AG09319 (cell line): ENCODE measurements at places on chromosomes 16 and 17.

GRCh38 chr17:8417806-8418205 lies 17.9 kb upstream of the NDEL1 start:
- no peak for DNase-seq

DNA sequence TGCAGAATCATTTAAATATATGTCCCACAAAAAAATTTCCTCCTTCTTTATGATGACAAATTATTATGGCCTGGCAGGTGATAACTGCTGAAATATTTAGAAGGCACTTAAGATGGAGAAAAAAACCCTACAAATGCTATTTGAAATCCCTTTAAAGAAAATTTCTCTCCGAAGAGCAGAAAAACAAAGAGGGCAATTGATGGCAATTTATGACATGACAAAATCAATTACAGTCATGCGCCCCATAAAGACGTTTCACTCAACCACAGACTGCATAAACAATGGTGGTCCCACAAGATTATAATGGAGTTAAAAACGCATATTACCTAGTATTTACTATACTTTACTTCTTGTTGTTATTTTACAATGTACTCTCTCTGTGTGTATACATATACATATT lies 25.2 kb upstream of the KIF2B start:
- no peak for DNase-seq

DNA sequence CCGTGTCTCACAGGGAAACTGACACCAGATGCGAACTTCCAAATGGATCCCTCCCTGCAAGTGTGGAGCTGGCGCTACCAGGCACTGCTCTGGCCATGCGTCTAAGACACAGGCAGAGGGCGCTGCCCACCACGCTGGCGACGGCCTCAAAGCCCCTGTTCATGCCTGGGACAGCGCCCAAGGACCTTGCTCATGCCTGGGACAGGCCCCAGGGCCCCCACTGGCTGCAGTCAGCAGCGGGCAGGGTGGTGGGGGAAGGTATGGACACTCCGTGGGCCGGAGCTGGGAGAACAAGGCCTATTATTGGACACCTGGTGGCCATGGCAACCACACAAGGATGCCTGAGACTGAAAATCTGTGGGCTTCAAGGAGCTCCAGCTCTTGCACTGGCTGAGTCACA lies 8.8 kb downstream of the ZG16B start:
- peak; percentile 67 for DNase-seq

- DNase-seq = no peak
These were observed 27.0 kb upstream of the NXPH3 start for GRCh38 chr17:49548506-49549310.

DNA sequence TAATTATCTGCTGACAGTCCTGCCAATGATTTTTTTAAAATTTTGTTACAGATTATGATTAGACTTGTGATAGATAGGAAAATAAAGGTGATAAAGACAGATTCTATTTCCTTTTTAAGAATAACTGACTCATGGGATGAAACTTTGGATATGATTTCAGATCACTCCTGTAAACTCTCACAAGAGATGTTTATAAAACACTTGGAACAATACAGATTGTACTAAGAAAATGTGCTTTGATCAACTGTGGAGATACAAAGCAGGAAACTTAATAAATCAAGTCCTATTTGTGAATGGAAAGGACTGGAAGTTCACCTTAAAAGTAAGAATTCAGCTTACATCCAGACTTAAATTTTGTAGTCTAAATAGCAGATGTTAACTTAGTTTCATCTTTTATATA lies 21.4 kb downstream of the MRTFB start:
- DNase-seq = no peak

DNA sequence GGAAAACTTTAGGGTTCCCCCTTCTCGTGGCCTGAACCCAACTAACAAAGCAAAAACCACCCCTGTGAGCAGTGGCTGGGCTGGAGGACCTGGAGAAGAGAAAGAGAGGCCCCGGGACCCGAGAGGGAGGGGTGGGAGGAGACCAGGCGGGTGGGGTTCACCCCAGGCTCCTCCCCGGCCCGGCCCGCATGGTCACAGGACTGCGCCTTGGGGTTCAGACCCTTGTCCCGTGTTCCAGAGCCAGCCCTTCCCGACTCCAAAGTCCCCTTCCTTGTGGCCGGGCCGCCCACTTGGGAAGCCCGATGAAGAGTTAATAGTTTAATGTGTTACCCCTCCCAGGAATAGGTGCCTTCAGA lies 852 bp downstream of the MARVELD3 start:
- DNase-seq = no peak

GRCh38 chr16:12796498-12796897 lies 7.2 kb downstream of the CPPED1 start:
- no peak for DNase-seq

GRCh38 chr17:40978575-40979151 lies 5.5 kb downstream of the KRT40 start:
- no peak for DNase-seq

- DNase-seq = no peak
These were observed 15.5 kb downstream of the MMP15 start for GRCh38 chr16:58040945-58041627.

- no peak for DNase-seq
These were observed 38.2 kb downstream of the MARF1 start for GRCh38 chr16:15604460-15605440.

GRCh38 chr16:83946781-83947566 lies 6.1 kb upstream of the OSGIN1 start:
- no peak for DNase-seq

GRCh38 chr16:12191102-12191501 lies 214.6 kb downstream of the SNX29 start:
- no peak for DNase-seq

DNA sequence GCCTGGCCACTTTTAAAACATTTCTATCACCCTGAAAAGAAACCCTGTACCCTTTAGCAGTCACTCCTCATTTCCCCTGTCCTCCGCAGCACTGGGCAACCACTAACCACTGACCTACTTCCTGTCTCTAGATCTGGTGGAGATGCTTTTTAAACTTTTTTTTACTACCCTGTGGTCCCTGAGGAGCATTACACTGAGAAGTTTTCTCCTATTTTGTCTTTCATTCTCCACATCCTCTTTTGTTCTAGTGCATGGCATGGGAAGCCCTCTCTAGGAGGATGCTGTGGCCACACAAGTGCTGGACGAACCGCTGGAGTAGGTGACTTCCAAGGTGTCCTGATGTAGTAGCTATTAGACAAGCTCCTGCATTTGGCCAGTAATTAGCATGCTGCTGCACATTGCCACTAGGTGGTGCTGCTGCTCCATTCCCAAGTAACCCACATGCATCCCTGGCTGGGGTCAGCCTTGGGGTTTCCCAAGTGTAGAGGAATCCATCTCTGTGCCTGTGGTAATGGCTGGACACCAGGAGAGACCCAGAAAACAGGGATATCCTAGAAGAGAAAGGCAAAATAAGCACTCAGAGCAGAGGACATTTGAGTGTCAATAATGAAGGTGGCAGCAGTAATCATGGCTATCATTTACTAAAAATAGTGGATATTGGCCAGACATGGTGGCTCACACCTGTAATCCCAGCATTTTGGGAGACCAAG lies 143.8 kb upstream of the CRHR1 start:
- DNase-seq = peak; percentile 37

DNA sequence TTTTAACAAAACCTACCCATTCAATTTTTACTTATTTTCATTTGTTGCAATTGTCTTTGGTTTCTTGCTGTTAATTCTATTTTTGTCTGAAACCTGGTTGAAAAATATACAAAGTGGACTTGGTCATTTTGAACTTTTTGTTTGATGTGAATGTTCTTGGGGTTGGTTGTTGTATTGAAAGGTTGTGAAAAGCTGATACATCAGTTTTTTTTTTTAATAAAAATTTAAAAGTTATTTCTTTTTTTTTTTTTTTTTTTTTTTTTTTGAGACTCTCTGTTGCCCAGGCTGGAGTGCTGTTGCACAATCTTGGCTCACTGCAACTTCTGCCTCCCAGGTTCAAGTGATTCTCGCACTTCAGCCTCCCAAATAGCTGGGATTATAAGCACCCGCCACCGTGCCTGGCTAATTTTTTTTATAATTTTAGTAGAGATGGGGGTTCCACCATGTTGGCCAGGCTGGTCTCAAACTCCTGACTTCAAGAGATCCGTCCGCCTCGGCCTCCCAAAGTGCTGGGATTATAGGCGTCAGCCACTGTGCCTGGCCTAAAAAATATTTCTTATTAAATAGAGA lies 28.9 kb downstream of the WIPF2 start:
- no peak for DNase-seq

- no peak for DNase-seq
These were observed 27.1 kb upstream of the LASP1NB start for GRCh38 chr17:38898291-38898679.

DNA sequence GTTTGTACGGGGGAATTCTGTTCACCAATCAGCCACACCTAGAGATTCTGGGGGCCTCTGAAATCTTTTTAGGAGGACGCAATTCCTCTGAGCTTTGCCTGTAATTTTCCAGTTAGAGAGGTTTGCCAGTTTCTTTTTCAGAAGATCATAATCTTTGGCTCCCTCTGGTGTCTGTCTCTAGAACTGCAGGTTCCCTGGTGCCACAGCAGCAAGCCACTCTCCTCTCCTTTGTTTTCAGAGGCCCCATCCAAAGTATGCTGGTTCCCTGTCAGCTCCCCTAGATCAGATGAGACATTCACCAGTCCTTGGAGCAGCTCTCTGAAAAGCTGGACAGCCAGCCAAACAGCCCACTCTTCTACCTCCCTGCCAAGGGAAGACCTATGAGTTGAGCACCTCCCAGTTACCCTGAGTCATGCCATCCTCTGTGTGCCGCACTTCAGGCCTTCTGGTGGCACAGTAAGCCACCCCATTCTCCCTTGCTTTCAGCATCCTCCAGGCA lies 36.1 kb downstream of the RNF112 start:
- peak; percentile 43 for DNase-seq

GRCh38 chr17:77439189-77440018 lies 298.6 kb downstream of the SEC14L1 start:
- no peak for DNase-seq

DNA sequence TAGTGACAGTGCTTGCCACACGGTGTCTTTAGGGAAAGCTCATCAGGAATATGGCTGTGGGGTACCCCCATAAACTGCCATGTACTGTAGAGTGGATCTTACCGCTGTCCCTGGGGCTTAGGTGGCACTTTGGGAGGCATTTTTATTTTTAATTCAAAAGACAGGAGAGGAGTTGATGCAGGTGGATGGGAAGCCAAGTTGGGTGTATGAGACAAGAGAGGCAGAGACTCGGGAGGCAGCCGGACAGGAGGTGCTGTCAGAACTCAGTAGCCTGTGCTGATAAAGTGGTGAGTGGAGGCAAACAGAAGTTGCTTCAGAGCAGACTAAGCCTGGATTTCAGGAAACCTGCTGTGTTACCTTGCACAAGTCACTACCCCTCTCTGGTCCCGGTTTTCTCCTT lies 185.9 kb downstream of the TMEM132E start:
- no peak for DNase-seq

DNA sequence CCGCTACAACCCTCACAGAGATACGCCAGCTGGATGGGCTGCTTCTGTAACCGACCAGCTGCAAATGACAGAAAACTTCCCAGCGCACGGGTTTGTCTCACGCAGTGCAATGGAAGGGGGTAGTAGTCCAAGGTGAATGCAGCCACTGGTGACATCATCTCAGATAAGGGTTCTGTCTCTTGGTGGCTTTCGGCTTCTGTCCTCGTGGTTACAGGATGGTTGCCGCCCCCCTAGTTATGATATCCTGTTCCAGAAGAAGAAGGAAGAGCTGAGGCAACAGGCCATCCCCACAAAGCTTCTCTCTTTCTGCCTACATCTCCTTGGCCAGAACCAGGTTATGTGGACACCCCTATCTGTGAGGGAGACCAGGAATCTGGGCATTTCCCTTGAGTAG lies 40.3 kb upstream of the BAHCC1 start:
- DNase-seq = no peak

- no peak for DNase-seq
These were observed 299.9 kb downstream of the SOX9 start for GRCh38 chr17:72420775-72421127.

DNA sequence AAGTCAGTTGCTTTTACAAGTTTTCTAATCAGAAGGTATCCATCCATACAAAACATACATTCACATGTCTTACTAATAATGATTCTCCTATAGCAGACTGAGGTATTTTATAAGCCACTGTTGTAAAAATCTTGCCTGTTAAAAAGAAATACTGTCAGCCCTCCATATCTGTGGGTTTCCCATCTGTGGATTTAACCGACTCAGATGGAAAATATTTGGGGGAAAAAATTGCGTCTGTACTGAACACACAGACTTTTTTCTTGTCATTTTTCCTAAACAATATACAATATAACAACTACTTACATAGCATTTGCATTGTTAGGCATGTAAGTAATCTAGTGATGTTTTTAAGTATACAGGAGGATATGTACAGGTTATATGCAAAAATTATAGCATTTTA lies 90.4 kb downstream of the PARN start:
- DNase-seq = no peak

DNA sequence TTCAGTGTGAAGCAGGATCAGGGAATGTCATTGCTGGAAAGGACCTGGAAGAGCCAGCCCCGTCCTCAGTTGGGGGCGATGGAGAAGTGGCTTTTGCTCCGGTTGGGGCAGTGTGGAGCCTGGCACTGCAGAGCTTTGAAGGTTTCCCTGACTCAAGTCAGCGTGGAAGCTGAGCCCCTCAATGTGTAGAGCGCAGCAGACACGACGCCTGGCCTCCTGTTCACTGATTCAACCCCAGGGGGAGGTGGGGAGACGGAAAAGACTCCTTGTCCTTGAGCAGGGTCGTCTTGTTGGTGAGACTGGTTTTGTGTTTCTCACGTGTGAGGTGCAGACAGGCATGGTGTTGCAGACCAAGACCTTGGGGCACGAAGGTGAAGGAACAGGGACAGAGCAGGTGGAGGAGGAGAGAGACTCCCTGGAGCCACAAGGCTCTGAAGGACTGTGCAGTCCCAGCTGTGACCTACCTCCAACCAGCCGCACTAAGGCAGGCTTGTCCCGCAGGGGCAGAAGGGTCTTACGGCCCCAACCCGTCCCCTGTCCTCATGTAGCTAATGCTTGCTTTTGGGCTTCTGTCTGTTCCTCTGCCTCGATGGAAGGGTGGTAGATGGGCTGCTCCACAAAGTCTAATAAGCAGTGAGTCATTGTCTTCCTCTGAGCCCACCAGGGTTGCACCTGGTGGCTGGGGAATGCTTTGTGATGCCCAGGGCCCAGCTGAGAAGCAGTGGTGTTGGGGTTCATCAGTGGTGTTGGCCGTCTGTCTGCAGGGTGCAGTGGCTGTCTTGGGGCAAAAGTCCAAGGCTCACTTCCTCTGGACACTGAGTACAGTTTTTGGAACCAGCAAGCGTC lies 47.8 kb downstream of the MPRIP start:
- no peak for DNase-seq

DNA sequence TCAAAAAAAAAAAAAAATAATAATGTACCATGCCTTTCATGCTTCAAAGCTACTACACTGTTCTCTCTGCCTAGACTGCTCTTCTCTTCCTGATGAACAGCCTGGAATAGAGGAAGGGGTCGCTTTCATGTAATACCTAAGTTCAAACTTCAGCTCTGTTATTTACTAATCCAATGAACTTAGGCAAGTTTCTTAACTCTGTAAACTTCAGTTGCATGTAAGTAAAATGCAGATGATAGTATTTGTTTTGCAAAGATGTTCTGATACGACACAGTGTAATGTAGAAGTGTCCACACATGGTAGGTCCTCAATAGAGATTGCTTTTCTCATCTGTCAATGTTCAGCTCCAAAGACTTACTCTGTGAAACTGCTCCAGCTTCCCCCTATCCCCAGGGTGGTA lies 6.6 kb downstream of the COA3 start:
- DNase-seq = no peak

- DNase-seq = no peak
These were observed 10.1 kb downstream of the NUDT7 start for GRCh38 chr16:77732241-77732946.
